Small intestine (tissue), 16 donors: ENCODE measurements at places on chromosomes 1 and 21.

DNA sequence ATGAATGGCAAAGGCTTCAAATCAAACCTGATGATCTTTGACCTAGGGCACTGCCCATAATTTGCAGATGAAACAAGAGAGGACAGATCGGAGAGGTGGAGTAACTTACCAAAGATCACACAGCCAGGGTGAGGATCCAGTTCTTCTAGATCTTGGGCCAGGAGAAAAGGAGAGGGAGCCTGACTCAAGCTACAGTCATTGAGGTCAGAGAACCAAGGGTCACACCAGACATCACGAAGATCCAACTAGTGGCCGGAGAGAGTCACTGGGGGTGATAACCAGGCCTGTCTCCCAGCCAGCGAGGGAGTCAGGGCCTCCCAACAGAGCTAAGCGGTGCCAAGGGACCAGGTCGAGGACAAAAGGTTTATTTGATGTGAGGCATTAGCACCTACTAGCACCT lies 115.0 kb downstream of the RIPK4 start:
- H3K27me3 ChIP-seq, result no peaks in the 10 kb centered on the region
- H3K4me1 ChIP-seq, result no peaks in the 10 kb centered on the region
- H3K4me3 ChIP-seq, result no peak overlapping the region
- H3K36me3 ChIP-seq, result no peaks in the 10 kb centered on the region
- H3K27ac ChIP-seq, result no peak overlapping the region

- H3K36me3 ChIP-seq, result no peaks in the 10 kb centered on the region
- DNase-seq, result no peak
- H3K4me3 ChIP-seq, result no peak overlapping the region
- H3K27me3 ChIP-seq, result no peaks in the 10 kb centered on the region
- H3K27ac ChIP-seq, result no peak overlapping the region
Observed at GRCh38 chr1:220818421-220819173, 31.9 kb downstream of the MTARC1 start.

DNA sequence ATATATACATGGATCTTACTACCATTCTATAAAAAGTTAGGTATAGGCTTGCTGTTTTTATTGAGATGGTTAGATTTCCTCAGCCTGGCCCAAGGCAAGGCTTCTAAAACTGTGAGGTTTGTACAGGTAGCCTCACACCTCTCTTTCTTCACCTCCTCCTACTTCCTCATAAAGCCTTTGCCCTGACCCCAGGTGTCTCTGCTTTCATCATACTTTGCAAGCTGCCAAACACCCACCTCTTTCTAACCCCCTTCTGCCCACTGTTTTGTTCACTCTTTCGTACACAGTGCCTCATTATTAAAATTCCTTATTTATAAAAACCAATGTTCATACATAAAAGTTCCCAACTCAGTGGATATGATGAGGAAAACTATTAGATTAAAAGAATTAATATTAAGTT lies 31.4 kb upstream of the SOAT1 start:
- no peak for DNase-seq
- no peaks in the 10 kb centered on the region for H3K36me3 ChIP-seq
- H3K4me3 ChIP-seq, result no peak overlapping the region
- no peaks in the 10 kb centered on the region for H3K27me3 ChIP-seq
- H3K27ac ChIP-seq, result no peak overlapping the region
- no peaks in the 10 kb centered on the region for H3K4me1 ChIP-seq

GRCh38 chr21:44764319-44765230 lies 37.0 kb downstream of the UBE2G2 start:
- DNase-seq, result no peak
- no peaks in the 10 kb centered on the region for H3K4me1 ChIP-seq
- no peak overlapping the region for H3K27ac ChIP-seq
- H3K4me3 ChIP-seq, result no peak overlapping the region

- H3K4me3 ChIP-seq, result no peak overlapping the region
- H3K27me3 ChIP-seq, result no peaks in the 10 kb centered on the region
- no peak overlapping the region for H3K27ac ChIP-seq
- H3K4me1 ChIP-seq, result no peaks in the 10 kb centered on the region
- no peak for DNase-seq
- H3K36me3 ChIP-seq, result no peaks in the 10 kb centered on the region
Observed at GRCh38 chr1:205071028-205071409, 13.2 kb downstream of the TMEM81 start.

GRCh38 chr1:53439337-53440207 lies 19.6 kb upstream of the DMRTB1 start:
- no peaks in the 10 kb centered on the region for H3K27me3 ChIP-seq
- DNase-seq, result no peak
- H3K36me3 ChIP-seq, result no peaks in the 10 kb centered on the region
- no peak overlapping the region for H3K4me3 ChIP-seq
- no peak overlapping the region for H3K27ac ChIP-seq

GRCh38 chr1:156920233-156921052 lies at the start of gene LRRC71:
Gene LRRC71 (plus strand): TSS chr1:156920632. CDS start chr1:156920804, 172 bp downstream.
- H3K4me3 ChIP-seq, result no peak within 1 kb of the TSS
- peaks cover 21% of the 10 kb centered on the region for H3K27me3 ChIP-seq
- H3K4me1 ChIP-seq, result peaks cover 12% of the 10 kb centered on the region
- H3K36me3 ChIP-seq, result no peaks in the 10 kb centered on the region
